ENCODE measurements at places on chromosomes 4 and X.

DNA sequence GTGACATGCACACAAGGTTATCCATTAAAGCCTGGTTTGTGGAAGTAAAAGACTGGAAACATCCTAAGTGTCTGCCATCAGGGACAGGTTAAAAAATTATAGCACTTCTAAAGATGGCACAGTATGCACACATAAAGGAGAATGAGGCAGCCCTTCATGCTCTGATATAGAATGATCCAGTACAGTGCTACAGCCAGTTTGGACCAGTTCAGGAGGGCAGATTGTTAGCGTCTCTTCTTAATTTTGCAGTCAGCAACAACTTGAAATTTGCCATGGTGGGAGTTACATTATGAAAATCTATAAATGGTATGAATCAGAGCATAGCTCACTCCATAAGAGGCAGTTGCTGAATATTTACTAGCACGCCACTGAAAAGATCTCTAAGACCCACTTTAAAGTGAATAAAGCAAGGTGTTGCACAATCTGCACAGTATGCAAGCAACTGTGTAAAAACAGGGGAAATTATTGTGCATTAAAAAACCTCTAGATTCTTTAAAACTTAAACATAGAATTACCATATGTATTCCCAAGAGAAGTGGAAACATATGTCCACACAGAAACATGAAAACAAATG, 20.3 kb upstream of the SOD3 start:
- no peak for DNase-seq

DNA sequence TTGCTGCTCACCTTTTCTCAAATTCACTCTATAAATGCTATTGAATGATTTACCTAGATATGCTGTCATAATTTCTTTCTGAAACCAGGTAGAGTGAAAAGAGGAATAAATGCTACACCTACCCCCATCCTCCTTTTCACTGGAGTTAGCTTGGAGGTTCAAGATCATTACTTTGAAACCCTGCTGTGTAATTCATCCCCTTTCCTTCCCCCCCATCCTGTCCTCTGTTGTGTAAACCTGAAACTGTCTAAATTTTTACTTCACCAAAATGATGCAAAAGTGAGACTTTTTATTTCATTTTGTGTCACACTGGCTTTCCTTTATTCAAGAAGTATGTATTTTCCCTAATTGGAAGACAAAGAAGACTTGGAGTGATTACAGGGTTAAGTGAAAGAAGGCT, 5.4 kb downstream of the ZCCHC18 start:
- no peak for DNase-seq

DNA sequence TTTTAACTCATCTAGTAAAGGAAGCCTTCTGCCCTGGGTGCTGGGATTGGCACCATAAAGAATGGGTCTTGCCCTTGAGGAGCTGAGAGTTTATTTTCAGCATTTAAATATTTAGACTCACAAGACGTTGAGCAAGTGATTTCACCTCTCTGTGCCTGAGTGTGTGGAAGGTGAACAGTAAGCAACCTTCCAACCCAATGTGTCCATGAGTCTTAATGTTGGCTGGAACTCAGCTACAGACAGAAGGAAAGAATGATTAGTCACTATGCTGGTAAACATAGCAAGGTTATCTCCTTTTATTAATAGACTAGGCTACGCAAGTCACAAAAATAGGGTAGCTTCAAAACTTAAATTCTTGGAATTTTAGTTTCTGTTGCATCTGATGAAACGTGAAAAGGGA, 277.4 kb upstream of the GATB start:
- DNase-seq: no peak

GRCh38 chr4:41369680-41370079, 113.0 kb downstream of the UCHL1 start:
- DNase-seq: no peak
